ENCODE measurements at places on chromosomes 11 and 22.

DNA sequence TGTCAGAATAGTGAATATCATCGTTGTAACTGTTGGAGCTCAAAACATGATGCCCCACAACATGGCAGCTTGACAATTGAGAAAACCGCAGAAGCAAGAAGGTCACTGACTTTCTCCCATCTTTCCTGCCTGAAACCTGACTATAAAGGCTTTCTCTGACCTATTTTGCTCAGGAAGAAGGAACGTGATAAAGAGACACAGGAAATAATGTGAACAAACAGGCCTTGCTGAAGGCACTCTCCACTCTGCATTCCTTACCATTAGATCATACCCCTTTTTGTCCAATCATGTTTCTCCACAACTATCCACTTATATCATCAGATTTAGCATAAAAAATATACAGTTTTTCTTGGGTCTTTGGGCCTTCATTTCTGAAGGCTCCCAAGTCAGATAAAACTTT is 916.8 kb downstream of the METTL15 start:
- DNase-seq: no peak

DNA sequence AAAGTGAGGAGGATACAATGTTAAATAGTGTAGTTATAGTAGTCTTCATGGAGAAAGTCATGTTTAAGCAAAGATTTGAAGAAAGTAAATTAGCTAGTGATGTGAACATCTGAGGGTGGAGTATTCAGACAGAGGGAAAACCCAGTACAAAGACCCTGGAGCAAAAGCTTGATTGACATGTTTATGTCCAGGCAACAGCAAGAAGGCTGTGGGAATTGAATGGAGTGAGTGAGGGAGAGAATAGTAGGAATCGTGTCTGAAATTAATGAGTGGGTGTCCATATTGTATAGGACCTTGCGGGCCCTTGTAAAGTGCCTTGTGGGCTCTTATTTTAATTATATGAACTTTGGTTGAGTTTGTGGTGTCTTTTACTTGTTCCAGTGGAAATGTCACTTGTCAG is 424.1 kb upstream of the KIRREL3 start:
- no peak for DNase-seq

GRCh38 chr22:42927966-42928365 is 70.9 kb upstream of the ARFGAP3 start:
- DNase-seq: no peak

DNA sequence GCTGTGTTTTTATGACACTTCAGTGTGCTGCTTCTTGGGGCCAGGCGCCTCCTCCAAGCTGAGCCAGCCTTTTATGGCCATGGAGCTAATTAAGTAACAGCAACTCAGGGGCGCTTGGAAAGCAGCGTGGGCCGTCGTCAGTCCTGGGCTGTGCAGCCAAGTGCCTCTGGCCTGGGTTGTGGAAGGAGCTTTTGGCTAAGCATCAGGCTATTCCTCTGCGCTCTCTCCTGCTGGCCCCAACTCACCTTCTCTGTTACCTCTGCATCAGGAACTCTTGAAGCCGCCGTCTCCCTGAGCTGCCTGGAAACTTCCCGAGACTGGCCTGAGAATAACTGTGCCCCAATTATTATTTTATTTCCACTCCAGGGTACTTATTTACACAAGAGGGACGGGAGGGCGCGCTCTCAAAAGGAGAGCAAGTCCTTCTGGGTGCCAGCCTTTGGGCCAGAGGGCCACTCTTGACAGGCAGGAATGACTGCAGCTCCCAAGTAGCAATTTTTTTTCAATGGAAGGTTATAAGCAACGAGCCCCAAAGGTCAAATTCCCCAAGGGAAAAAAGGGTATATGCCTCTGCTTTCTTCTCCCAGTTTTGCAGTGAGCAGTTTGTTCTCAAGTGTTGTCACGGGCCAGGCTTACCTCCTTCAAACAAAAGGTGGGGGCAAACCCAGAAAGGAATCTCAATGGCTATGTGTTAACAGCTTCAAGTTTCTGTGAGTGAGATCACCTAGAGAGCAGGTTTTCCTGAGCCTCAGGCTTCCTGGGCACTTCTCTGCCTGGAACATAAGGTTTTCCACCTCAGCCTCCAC is 38.5 kb upstream of the NAV2 start:
- DNase-seq: no peak

DNA sequence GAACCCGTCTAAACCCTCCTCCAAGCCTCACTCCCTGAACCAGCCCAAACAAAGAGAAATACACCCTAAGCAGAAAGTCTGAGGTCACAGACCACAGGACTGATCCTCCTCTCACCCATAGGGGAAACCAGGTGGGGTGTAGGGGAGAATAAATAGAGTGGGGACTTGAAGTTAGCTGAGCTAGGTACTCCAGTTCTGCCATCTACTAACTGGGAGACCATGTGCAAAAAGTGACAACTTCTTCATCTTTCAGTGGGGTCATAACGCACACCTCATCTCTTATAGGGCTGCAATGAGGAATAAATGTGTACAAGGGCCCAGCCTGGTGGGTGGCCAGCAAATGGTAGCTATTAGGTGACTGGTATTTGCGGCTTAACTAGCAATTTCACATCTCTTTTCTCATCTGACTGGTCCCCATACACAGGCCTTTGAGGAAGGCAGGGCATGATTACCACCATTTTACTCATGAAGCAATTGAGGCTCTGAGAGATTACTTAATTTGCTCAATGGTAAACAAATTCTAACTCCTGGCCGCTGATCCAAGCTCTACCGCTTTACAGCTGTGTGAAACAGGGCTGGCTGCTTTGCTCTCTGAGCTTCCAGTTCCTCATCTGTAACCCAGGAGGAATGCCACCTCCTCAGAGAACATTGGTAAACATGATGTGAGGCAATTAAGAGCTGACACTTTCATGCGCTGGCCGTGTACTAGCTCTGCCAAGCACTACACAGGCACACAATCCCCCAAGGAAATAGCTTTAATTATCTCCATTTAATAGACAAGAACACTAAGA is 16.6 kb downstream of the TBC1D10A start:
- no peak for DNase-seq

DNA sequence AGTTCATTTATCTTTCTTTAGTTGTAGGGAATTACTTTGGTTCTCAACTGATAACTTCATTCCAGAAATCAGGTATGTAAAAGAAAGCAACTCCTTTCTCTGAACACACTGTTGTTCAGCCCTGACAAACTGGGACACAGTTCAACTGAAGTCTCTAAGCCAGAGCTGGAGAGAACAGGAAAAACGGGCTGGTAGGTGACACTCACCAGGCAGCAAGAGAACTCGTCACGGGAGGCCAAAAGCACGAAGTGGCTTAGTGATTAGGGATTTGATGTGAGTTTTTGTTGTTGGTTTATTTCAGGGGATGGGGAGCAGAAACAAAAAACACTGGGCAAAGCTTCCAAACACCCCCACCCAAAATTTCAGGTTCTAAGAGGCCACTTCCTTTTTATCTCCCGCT is 54.1 kb downstream of the MYH9 start:
- DNase-seq: no peak

GRCh38 chr22:46582281-46582933 is 37.8 kb upstream of the GRAMD4 start:
- DNase-seq: no peak

- no peak for DNase-seq
These were observed at the start of gene XKR3 for GRCh38 chr22:16824716-16825687. XKR3 (minus strand) TSS chr22:16825411; CDS start chr22:16808073, 17,338 bp downstream.

DNA sequence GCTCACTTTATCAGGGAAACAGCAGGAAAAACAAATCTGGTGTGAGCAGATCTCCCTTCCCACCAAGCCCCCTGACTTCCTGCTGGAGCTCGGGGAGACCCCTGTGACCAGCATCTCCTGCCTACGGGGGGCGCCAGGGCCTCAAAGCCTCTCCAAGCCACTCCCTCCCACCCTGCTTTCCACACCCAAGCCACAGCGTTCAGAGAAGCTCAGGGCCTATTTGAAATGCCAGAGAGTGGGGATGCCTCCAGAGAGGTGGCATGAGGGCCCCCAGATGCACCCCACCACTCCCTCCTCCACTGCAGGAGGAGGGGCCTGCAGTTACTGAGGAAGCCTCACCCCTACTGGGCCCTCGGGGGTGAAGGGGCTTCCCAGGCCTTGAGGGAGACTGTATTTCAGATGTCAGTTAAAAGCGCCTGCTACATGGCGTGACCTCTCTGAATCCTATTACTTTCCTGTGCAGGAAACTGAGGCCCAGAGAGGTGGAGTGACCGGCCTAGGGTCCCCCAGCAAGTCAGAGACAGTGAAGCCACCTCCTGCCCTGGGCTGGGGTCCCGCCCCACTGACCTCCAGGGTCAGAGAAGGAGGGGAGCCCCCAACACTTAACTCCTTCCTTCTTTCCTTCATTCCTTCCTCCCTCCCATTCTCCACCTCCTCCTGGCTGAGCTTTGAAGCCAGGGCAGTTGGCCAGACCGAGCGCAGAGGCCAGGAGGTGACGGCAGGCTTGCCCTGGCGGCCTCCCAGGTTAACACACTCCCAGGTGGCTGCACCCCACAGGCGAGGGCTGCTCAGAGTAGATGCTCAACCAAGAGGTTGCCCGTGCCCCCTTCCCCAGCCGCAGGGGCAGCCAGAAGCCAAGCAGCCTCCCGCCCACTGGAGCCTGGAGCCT is 6.0 kb upstream of the CDKN1C start:
- no peak for DNase-seq

GRCh38 chr11:130902380-130902779 is 13.9 kb downstream of the SNX19 start:
- DNase-seq: no peak

GRCh38 chr22:43404673-43405385 is 7.0 kb upstream of the MPPED1 start:
- no peak for DNase-seq

DNA sequence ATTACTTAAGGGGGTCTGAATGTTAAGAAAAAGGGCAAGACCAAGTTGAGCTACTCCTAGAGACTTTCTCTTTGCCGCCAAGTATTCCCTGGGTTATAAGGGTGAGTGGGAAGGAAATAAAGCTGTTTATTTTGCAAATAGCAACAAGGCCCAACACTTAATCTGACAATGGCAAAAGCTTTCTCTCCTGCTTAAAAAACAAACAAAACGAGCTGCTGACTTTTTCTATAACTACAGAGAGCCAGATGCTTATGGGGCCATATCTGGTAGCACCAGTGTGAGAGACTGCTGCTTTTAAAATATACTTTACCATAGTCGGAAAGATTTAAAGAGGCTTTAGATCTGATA is 2.3 kb upstream of the KDM2A start:
- DNase-seq: no peak

DNA sequence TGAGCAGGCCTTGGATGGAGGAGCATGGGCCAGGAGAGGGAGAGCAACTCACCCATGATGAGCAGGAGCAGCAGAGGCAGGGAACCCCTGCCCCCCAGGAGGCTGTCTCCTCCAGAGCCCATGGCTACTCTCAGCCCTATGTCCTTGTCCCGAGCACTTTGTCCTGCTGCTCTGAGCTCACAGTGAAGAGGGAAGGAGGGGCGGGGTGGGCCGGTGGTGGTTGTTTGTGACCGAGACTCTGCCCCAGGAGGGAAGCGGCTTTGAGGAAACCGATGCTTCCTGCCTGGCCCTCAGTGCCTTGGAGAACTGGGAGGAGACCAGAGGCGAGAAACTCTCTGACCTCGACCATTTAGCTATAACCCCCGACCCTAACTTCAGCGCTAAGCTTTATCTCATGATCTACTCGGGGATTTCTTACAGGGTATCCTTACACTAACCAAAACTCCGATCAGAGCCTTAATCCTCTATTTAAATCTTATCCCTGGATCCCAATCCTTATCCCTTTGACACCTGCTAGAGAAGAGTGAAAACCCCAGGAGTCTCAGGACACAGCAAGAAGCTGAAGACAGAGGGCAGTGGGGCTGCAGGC is at the start of gene ROBO4:
Gene ROBO4, minus strand, starts transcription at position 192 of the 589 bp plus-strand sequence. Its CDS starts 70 bp downstream, at position 122.
- no peak for DNase-seq

GRCh38 chr11:120657306-120658070 is 145.9 kb downstream of the GRIK4 start:
- DNase-seq: no peak

DNA sequence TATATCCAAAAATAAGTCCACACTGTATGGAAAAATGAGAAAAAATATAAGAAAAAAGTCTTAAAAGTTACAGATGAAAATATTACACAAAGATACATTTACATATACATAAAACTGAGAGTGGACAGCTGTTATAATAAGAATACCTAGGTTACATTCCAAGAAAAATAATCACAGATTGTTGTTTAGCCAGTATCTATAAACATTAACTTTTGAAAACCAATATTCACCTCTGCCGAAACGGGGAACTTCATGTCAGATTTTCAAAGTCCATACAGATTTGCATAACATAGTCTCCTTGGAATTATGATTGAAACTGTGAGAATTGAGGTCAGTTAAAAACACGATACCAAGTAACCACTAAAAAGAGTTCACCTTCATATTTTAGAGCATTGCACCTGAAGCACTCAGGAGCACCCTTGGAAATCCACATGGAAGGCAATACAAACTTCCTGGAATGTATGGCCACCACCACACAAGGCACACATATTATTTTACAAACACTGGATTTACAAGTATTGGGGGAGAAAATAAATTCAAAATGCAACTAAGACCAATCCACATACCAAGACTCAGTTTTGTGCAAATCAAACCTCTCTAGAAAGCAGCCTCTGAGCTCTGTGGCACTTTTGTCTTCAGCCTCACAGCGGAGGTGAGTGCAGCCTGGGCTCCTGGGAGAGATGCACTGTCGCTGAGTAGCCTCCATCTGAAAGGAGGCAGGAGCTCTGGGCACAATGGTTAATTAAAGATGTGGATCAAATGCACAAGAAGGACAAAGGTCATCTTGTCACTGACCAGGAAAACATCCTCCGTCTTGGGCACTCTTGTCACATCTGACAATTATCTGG is 34.4 kb downstream of the ZNF195 start:
- no peak for DNase-seq

- no peak for DNase-seq
These were observed 189.3 kb downstream of the MIAT start for GRCh38 chr22:26846645-26847044.

- DNase-seq: no peak
These were observed 806 bp downstream of the ARAP1 start for GRCh38 chr11:72751116-72752087.

DNA sequence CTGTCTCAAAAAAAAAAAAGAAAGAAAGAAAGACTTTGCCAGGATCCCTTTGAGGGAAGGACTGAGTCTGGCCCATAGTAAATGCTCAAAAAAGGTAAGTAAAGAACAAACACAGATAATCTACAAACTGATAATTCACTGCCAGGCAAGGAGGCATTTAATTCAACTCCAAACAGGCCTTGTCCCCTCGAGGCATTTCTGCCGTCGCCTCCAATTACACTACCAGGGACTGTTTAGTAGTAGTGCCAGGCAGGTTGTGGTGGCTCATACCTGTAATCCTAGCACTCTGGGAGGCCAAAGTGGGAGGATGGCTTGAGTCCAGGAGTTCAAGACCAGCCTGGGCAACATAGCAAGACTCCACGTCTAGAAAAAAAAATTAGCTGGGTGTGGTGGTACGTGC is 43.7 kb downstream of the PC start:
- DNase-seq: no peak

DNA sequence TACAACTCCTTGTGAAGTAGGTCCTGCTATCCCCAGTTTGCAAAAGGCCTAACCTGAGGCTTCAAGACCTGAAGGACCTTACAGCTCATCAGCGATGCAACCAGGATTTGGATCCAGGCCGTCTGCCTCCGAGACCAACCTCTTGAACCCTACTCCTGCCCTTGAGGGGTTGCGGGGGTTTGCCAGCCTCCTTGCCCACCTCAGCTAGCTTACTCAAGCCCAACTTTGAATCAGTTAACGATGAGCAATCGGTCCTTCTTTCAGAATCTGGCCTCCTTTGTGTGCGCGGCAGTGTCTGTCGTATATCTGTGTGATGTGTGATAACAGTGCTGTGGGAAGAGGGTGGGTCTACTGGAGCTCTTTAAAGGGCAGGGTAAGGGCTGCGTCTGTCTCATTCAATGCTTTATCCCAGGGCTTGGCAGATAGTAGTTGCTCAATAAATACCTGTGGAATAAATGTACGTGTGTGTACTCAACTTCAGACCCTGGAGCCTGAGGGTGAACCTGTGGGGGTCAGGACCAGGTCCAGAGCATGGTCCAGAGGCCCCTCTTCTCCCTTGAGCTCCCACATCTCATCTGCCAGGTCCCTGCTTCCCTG is 3.2 kb downstream of the CHRM1 start:
- no peak for DNase-seq
